Effector memory CD4-positive, alpha-beta T cell (primary cell): ENCODE measurements at places on chromosomes 2 and 18.
A peak's percentile ranks its signal among the peaks of the same experiment; 100 is the strongest.

DNA sequence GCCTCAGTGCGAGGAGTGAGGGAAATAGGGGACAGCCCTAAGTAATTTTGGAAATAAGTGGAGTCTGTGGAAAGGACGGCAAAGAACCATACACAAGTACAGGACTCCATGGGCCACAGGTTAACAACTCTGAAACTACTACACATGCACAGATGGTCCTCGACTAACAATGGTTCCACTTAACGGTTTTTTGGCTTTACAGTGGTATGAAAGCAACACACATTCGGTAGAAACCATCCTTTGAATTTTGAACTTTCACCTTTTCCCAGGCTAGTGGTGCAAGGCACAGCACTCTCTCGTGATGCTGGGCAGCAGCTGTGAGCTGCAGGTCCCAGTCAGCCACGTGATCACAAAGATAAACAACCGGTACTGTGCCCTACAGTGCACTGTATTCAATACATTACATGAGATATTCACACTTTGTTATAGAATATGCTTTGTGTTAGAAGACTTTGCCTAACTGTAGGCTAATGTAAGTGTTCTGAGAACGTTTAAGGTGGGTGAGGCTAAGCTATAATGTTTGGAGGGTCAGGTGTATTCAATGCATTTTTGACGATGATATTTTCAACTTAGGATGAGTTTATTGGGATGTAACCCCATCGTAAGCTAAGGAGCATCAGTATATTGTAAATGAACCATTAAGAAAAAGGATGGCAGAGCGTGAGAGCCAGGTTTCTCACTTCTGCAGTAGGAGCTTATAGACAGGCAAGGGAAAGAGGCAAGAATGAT lies 44.6 kb downstream of the TBC1D8 start:
- DNase-seq: no peak

GRCh38 chr2:127208313-127208712 lies 11.8 kb downstream of the CYP27C1 start:
- DNase-seq: no peak

- no peak for DNase-seq
These were observed 112.8 kb downstream of the CELF4 start for GRCh38 chr18:37452682-37453385.

DNA sequence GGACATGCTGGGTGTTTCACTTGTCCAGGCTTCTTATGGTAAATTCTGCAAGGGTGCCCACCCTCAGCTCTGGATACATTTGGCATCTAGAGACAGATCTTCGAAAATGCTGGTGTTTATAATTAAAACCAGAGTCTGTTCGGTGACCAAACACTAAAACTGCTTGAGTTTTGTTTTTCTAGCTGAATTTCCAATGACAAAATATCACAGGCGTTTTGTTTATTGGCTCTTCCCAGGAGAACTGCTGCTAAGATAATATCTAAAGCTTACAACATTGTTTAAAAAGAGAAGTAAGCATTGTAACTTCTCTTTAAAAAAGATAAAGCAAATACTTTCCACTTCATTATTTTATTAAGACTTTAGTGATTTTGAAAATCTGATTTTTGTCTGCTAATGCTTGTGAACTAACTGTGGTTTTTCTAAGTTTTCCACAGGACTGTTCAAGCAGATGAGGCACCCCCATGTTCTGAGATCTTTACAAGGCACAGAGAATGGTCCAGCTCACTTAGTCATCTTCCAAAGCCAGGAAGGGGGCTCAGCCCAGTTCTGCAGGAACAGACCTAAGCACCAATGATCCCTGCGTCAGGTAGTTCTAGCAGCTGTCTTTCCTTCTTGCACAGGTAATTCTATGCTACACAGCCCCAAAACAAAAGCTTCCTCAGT lies 94.8 kb upstream of the LTBP1 start:
- DNase-seq: no peak

GRCh38 chr2:219309278-219309677 lies at the start of gene PTPRN:
TSS of gene PTPRN (minus strand) at chr2:219309401. CDS start at chr2:219309332, 69 bp downstream.
- DNase-seq: no peak

DNA sequence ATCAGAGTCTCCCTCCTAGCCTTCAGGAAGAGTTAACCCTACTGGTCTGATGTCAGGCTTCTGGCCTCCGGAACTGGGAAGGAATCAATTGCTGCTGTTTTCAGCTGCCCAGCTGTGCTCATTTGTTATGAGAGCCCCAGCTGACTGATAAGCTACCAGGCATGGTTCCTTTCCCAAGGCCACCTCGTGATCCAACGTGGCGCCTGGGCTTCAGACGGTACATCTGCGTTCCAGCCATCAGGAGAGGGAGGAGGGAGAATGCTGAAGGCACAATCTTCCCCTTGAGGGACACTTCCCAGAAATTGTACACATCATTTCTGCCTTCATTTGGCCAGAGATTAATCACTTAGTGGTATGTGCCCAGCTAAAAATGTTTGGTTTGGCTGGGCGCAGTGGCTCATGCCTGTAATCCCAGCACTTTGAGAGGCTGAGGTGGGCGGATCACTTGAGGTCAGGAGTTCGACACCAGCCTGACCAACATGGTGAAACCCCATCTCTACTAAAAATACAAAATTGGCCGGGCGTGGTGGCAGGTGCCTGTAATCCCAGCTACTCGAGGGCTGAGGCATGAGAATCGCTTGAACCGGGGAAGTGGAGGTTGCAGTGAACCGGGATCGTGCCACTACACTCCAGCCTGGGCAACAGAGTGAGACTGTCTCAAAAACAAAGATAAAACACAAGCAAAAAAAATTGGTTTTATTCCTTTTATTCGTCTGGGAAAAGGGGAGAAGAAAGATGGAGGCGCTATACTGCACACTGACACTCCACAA lies 10.5 kb upstream of the ARMC9 start:
- no peak for DNase-seq

GRCh38 chr2:146659976-146660375 lies 1184.9 kb upstream of the ACVR2A start:
- DNase-seq: no peak

DNA sequence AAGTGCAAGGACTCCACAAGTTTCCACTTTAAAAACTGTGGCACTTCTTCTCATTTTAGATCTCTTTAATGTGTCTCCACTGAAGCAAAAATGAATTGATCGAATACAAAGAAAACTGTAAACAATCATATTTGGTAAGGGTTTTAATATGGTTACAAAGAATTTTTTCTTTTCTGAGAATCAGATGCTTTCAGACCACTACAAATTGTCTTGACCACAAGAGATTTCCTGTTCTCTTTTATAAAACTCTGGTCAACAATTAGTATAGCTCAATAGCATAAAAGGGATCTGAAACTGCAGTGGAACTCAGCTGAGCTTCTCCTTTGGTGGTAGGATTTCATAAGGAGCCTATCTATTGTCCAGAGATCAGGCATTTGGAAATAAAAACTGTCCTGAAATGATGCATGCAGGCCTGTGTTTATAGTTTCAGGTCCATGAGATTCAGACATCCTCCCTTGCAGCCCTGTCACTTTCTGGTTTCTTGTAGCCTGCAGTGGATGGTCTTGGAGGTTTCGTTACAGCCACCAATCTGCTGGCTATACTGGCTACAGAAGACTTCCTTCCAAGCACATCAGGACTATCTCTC lies 120.0 kb downstream of the DOCK10 start:
- no peak for DNase-seq

DNA sequence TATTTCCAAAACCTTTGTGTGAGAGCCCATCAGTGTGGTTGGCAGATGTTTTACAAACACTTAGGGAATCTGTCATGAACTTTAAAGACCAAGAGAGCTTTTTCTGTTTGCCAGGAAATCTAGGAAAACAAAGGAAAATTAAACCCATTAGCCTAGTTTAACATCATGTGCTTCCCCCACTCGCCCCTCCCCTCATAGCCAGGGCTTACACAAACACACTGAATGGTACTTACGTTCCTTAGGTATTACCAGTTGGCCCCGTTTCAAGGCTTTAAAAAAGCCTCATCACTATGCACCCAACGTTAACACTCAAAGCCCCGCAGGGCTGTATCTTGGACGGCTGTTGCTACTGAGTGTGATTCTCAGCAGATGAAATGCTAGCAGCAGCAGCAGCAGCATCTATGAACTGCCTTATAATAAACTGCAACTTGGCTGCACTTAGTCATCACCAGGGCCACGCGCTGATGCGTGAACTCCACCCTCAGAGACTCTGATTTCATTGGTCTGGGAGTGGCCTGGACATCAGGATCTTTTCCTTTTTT lies 20.1 kb upstream of the TTC39C start:
- DNase-seq: peak; percentile 37

- DNase-seq: no peak
These were observed 37.2 kb downstream of the TSHZ1 start for GRCh38 chr18:75247611-75248421.

GRCh38 chr2:219155054-219155644 lies 5.5 kb downstream of the NHEJ1 start:
- DNase-seq: peak; percentile 4
